ENCODE measurements at places on chromosomes 5 and 9.
A peak's percentile ranks its signal among the peaks of the same experiment; 100 is the strongest.

GRCh38 chr9:130209422-130209821 lies 37.2 kb downstream of the NCS1 start:
- DNase-seq, result no peak

- DNase-seq, result no peak
These were observed 22.5 kb upstream of the COMMD10 start for GRCh38 chr5:116062352-116062751.

GRCh38 chr9:137798901-137799629 lies 78.5 kb upstream of the CACNA1B start:
- no peak for DNase-seq

DNA sequence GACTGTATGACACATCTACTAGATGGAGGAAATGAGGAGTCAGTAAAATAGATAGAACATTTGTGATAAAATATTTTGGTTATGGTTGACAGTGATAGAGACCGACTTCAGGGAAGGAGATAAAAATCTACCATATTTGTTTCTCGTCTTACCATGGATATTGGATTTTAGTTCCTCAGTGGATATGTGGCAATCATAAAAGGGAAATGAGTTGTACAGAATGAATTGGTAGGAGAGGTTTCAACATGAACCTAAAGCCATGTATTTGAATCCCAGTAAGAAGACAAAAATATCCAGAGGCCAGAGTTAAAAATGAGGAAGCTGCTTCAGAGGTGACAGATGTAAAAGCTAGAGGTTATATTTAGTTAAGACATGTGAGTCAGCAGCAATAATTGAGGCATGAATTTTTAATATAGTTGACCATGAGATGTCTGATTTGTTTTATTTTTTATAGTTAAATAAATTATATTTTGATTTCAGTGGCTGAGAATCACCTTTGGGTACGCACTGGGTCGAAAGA lies 480.4 kb upstream of the TUSC1 start:
- DNase-seq, result no peak

GRCh38 chr9:6926436-6926835 lies 168.7 kb downstream of the KDM4C start:
- DNase-seq, result no peak

DNA sequence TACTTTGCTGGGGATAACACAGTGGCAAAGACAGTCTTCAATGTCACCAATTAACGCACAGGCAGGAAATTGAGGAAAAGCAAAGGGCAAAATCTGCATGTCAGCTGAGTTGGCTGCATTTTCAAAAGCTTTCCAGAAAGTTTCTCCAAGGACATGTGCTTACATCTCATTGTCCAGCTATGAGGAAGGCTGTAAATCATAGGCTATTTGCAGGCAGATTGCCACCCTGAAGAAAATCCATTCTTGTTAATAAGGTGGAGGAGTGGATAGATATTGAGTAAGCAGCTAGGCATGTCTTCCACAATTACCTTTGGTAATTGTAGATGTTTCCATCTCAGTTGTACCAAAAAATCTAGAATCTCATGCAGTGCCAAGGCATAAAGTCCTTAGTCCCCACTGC lies 278.0 kb upstream of the NUDT12 start:
- DNase-seq, result peak; percentile 68

GRCh38 chr5:88889189-88890069 lies 6.4 kb upstream of the MEF2C start:
- peak; percentile 41 for DNase-seq

DNA sequence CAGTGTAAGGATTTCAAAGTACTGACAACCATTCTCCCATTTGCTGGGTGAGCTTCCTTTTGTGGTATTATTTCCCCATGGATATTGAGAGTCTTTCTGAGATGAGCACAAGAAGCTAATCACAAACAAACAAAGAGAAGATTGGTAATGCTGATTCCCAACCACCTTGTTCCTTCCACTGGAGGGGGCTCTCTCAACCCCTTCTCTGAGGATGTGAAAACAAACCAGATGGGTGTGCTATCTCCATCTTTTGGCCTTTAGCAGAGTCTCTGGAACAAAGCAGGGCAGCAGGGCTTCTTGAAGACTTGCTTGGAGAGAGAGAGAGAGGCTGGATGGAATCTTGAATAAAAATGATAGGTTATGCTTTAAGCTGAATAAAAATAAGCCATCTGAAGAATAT lies 576.7 kb upstream of the ZNF462 start:
- peak; percentile 69 for DNase-seq

- DNase-seq, result no peak
These were observed 59.5 kb upstream of the CHSY3 start for GRCh38 chr5:129844764-129845163.

DNA sequence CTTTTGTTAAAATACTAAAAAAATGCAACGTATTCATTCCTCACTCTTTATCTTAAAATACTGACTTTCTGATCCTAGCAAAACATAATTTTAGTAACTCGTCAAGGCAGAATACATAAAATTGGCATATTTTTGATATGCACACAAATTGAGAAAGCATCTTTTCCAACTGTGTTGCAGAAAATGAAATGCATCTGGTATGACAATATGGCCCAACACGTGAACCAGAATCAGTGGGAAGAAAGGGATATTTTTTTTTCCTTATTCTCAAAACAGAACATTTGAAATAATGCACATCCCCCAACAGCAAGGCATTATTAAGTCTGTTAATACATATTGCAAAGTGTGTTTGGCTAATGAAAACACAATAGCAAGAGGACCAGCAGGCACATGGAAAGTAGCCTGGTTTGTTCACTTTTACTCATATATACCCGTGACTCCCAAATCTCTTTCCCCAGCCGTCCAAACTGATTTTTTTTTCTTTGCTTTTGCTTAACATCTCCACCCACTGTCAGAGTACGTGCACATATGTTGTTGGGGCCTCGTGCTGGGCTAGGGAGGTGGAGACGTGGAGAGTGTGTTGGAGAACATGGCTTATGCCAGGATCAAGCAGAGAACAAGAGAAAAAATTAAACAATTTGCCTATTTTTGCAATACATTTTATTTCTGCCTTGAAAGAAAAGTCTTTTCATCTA lies 4.3 kb downstream of the MCTP1 start:
- DNase-seq, result no peak

DNA sequence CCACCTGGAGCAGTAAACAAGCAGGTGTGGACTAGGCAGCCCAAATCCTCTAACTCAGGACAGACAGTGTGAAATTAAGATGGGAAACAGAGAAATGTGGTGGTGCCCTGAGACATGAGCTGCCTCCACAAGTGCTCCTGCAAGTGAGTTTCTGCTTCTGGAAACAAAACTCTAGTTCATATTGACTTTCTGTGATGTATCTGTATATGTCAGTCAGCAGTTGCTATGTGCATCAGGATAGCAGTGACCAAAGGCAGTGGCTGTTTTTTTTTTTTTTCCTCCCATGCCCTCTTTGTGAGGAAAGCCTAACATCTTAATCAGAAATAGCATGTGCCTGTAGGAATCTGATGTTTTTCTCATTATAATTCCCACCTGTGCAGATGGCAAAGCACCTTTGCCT lies 318.4 kb upstream of the SEMA6A start:
- DNase-seq, result no peak

DNA sequence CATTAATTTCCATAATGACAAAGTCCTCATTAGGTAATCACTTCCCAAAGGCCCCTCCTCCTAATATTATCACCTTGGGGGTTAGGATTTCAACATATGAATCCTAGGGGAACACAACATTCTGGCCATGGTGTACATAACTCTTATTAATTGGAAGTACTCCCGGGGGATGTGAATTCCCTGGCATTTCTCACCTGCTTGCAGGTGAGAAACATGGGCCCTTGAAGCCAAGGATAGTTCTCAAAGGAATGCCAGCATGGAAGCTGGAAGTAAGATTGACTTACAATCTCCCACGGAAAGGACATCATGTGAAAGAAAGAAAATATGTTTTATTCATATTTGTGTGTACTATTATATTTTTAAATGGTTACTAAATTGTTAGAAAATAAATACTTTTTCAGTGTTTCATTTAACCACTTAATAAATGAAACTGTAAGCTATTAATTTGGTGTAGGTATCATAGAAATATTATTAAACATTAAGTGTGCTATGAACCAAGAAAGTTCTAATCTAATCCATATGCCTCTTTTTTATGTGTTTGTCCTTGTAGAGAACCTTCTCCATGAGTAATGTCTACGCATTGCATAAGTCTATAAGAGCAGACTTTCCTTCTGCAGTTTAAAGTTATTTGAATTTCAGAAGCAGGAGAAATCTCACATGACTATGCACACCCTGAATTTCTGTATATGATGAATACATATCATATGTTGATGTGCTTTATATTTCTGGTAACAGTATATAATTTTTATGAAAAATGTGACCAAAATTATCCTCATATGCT lies 59.4 kb downstream of the ANXA1 start:
- DNase-seq, result no peak

DNA sequence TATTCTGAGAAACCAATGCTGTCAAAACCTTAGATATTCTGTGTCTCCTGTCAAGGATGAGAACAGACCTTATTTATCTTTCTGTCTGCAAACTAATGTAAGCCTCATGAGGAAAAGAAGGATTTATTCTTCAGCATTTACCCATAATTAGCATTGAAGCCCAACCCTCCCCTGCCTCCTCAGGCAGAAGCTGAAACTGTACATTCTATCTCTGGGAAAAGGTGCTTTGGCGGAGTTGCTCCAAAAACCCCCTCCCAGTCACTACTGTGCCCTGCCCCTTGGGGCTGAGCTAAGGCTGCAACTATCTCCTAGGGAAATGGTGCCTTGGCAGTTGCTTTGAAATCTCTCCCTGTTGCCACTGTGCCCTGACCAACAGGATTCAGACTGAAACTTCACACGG lies 106.2 kb upstream of the TLR4 start:
- no peak for DNase-seq

DNA sequence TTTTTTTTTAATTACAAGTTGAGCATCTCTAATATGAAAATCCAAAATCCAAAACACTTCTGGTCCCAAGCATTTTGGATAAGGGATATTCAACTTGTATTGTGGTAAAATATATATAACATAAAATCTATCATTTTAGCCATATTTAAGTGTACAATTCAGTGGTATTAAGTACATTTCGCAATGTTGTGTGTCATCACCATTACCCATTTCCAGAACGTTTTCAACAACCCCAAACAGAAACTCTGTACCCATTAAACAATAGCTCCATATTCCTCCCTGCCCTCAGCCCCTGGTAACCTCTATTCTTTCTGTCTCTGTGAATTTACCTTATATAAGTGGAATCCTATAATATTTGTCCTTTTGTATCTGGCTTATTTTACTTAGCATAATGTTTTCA lies 24.9 kb downstream of the TICAM2 start:
- DNase-seq, result no peak

DNA sequence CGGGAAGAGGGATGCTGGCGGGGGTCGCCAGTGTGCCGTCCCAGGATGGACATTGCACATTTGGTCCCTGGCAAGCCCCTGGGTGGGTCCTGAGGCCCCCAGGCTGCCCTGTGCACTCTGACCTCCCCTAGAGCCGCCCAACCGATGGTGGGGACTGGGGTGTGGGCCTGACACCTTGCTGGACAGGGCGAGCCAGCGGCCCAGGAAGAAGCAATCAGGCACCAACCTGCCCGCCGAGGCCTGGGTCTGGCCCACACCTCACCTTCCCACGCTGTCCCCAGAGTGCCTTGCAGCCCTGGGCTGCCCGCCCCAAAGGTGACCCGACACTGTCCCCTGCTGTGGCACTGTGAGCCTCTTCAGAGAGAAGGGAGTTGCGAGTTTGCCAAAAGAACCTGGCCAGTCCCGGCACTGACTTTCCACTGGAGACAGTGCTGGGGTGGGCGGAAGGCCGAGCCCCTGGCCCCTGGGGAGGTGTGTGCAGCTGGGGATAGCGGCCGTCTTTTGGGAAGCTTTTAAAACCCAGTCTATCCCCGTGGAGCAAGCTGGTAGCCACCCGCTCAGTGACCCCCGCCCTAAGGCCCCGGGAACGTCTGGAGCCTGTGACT lies 12.0 kb upstream of the NRARP start:
- DNase-seq, result no peak

DNA sequence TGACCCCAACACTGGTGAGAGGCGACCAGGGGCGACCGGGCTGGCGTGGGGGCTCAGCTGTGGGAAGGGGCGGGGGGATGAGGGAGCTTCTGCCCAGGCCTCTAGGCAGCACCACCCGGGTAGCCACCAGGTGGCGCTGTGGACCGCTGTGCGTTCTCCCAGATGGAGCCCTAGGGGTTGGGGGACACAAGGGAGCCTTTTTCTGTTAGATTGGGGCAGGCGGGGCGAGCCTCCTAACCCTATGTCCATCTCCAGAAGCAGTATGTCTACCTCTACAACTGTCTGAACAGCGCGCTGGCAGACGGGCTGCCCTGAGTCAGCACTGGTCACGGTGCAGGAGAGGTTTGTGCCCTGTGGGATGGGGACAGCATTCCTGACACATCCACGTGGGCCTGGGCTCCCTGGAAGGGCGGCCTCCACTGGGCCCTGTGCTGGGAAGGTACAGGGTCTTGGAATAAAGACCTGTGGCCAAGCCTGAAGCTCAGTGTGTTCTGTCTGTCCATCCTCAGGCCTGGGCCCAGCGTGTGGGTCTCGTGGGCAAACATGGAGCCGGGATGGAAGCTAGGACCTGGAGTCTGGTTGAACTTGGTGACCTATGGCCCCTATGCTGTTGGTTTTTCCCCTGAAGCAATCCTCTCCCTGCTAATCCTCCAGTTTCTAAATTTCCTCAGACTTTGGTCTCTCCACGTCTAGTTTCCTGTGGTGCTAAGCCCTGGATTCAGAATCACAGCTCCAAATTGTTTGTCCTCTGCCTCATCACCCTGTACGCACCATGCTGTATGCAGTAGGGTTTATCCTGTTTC lies 23.1 kb upstream of the SPTLC1 start:
- DNase-seq, result peak; percentile 55

- peak; percentile 90 for DNase-seq
These were observed 54.4 kb downstream of the ANKH start for GRCh38 chr5:14816999-14817761.

- no peak for DNase-seq
These were observed 376.9 kb downstream of the SEMA5A start for GRCh38 chr5:9168791-9169556.

- no peak for DNase-seq
These were observed 43.5 kb upstream of the UBAC1 start for GRCh38 chr9:136004712-136005111.

- DNase-seq, result no peak
These were observed 88.7 kb upstream of the FAM169A start for GRCh38 chr5:74954919-74955318.
